GDM1 (cell line): ENCODE measurements at places on chromosomes 1 and 21.
A peak's percentile ranks its signal among the peaks of the same experiment; 100 is the strongest.

GRCh38 chr1:18820791-18821641 lies 38.4 kb downstream of the TAS1R2 start:
- peak; percentile 6 for DNase-seq

GRCh38 chr1:24878045-24878444 lies 52.0 kb downstream of the RUNX3 start:
- no peak for DNase-seq

DNA sequence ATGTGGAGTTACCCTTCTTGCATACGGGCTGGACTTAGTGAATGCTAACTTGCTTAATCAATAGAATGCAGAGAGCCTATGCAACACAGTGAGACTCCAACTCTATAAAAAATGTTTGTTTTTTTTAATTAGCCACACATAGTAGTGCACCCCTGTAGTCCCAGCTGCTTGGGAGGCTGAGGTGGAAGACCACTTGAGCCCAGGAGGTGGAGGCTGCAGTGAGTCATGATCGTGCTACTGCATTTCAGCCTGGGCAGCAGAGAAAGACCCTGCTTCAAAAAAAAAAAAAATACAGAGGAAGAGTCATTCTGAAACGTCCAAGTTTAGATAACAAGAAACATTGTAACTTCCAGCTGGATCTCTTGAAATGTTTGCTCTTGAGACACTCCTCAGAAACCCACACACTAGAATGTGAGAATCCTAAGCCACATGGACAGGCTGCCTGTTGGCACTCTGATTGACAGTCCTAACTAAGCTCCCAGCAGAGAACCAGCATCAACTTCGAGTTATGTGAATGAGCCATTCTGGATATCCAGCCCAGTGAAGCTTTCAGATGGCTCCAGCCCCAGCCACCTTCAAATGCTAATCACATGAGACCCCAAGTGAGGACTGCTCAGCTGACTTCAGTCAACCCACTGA lies 20.0 kb upstream of the CAP1 start:
- no peak for DNase-seq

GRCh38 chr1:98323388-98323787 lies 338.1 kb upstream of the SNX7 start:
- no peak for DNase-seq

DNA sequence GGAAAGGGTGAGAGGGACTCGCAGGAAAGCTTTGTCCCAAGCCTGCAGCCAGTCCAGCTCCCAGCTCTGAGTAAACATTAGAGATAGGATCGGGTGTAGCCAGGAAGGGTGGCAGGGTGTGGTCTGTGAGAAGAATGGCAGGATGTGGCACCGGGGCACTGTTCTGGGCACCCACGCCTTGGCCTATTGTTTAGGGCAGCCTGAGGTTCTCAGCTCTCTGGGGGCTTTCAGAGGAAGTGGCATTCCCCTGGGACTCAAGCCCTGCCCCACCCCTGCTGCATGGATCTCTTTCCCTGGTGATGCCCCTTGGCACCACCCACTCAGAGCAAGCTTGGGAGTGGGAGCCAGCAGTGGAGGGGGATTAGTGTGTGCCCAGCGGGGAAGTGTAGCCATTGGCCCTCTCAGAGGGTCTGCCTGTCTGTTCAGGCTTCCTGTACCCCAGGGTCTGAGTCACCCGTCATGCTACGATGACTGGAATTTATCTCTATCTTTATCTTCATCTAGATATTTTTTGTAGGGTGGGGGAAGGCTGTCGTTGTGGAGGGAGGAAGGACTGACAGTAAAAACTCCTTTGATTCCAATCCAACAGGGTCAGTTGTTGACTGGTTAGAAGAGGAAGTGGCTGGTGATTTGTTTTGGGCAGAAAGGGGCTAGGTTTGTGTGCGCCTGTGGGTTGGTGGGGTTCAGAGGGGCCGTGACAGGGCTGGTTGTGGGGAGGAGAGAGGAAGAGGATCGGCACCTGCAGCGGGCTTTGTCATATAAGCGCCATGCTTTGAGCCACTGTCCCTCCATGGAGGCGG lies 31.6 kb downstream of the SOX13 start:
- DNase-seq: no peak
